ENCODE measurements at places on chromosomes 1 and 21. TPM values are rescaled to one million over a fixed set of nuclear protein-coding genes. Genes with fewer than 3 reads are reported as not detected.
A peak's percentile ranks its signal among the peaks of the same experiment; 100 is the strongest.

Gene RGS8
- not detected for total RNA-seq

Gene RAVER2
- 11.5 TPM for total RNA-seq

- DNase-seq: no peak
Observed at GRCh38 chr1:5876094-5876650, 116.1 kb downstream of the NPHP4 start.

DNA sequence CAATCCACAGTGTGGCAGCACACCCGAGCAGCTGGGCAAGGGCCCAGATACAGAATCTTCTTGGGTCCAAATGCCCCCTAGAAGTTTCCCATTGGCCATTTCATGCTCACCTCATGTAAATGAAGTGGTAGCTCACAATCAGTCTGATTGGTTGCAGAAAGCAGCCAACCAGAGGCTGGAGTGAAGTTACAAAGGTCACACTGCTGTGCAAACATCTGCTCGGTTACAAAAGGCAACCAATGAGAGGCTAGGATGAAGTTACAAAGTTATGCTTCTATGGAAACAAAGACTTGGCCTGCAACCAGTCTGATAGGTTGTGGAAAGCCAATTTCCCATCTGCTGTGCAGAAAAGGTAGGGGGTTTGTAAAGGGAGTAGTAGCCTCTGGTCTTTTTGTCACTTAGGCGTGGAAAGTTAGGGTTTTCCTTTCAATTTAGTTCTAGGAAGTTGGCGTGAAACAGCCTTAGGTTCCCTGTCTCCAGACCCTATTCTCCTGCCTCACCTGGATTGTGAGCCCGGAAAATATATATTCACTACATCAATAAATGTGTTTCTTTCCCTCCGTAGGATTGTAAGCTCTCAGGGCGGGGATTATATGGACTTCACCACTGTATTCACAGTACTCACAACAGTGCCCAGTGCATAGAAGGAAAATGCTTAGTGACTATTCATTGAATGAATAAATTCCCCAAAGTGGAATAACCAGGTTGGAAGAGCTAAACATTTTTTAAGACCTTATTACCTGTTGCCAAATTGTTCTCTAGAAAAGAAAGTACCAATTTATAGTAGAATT is 91.9 kb downstream of the URB2 start:
- no peak for DNase-seq

GRCh38 chr1:226656601-226657277 is 82.3 kb downstream of the ITPKB start:
- peak; percentile 90 for DNase-seq

Gene OR2AK2
- not detected for total RNA-seq

DNA sequence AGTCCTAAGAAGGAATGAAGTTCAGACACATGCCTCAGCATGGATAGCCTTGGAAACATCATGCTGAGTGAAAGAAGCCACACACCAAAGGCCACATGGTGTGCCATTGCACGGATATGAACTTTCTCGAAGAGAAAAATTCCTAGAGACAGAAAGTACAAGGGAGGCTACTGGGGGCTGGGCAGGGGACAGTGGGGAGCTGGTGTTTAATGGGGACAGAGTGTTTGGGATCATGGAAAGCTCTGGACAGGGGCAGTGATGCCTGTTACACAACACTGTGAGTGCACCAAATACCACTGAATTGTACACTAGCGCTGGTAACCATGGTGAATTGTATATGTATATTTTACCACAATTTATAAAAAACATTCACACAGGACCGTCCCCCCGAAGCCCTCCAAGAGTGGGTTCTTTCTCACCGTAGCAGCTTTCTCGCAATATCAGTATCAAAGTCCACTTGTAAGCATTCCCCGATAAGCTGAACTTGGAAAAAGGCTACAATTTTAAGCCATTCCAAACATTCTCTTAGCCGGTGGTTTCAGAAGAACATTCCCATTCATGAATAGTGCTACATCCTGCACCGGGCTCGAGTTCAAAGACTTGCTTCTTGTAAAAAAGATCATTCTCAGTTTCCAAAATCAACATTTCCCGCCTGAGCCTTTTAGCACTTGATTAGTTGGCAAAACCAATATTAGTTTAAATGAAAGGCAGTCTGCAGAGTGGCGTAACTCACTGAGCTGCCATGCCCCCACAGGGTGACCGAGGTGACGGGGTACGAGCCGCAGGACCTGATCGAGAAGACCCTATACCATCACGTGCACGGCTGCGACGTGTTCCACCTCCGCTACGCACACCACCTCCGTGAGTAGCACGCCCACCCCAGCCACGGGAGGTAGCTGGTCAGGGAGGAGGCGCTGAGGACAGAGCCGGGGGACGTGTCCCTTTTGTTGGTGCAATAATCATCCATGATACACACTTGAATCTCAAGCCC is 31.7 kb downstream of the SIM2 start:
- DNase-seq: peak; percentile 73

DNA sequence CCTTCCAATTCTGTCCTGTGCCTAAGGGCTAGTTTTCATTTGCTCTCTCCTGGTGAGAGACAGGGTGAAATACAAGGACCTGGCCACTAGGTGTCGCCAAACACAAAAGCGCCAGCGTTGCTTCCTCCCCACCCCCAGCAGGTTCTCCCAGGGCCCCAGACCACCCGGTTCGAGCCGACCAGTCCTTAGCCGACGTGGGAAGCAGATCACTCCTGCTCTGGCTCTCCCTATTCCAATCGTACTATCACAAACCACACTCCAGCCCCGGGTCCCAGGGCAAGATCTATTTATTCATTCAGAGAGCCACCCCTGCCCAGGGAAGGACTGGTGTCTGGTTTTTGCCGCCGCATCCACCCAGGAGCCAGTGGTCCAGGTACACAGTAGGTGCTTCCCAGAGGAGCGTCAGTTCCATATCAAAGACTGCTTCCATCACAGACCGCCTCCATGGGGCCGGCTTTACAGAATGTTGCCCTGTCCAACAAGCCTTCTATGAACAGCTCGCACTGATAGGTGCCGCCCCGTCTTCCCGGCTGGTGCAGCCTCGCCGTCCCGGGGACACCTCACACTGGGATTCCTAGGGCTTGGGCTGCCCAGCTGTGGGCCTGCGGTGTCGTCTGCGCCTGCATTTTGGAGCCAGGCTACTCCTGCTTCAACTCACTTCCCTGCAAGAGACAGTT is 35.0 kb downstream of the CTNNBIP1 start:
- DNase-seq: no peak

DNA sequence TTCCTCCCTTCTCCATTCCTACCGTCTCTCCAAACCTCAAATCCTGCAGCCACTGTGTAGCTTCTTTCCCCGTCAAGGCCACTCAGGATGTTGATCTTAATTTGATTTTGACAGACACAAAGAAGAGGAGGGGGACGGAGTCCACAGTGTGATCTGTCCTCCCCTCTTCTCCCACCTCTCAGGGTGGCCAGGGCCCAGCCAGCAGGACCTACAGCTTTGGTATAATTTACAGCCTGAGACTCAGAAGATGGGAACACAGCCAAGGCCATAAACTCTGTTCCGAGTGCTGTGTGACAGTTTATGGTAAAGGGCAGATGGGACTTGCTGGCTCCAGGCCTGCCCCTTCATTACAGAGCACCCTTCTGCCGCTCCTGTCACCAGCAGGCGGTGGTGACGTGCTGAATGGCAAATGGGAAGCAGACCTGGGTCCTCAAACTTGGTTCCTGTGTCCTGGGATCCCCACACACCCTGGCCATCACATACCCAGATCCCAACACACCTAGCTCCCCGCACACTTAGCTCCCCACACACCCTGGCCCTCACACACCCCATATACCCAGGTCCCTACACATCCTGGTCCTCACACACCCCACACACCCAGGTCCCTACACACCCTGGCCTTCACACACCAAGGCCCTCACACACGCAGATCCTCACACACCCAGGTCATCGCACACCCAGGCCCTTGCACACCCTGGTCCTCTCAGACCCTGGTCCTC is 71.6 kb downstream of the CD2 start:
- no peak for DNase-seq

DNA sequence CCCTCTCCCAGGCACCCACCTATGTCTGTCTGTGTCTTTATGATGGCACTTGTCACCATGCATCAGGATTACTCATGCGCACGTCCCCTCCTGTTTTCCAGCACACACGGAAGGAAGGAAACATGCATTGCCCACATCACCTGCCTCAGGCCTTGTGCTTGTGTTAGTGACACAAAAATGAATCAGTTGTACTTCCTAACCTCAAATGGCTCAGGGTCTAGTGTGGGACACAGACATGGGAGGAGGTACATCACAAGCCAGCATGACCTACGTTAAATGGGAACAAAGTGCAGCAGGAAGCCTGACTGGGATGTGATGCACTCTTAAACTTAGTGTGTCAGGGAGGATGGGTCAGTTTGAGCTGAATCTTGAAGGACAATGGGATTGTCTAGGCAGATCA is 126.7 kb downstream of the TRABD2B start:
- DNase-seq: no peak

- DNase-seq: no peak
Observed at GRCh38 chr21:32410916-32411315, 1.6 kb upstream of the EVA1C start.

DNA sequence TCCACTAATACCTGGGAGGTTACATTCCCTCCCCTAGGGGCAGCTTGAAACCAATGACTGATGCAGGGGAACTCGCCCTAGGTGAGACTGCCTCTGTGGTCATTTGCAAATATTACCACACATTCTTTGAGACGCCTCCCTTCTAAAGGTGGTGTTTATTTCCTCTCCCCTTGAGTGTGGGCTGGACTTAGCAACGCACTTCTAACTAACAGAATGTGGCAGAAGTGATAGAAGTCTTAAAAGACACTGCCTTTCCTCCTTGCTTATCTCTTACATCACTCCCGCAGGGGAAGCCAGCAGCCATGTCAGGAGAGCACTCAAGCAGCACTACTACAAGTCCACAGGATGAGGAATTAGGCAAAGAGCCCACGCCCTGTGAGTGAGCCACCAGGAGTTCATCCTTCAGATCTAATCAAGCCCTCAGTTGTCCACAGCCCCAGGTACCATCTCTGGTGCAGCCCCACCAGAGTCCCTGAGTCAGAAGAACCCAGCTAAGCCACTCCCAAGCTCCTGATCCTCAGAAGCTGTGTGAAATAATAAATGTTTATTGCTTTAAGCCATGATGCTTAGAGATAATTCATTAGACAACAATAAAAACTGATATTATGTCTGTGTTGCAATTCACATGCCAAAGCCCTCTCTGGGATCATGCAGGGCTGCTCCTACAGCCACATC is 14.8 kb upstream of the MATN1 start:
- no peak for DNase-seq

DNA sequence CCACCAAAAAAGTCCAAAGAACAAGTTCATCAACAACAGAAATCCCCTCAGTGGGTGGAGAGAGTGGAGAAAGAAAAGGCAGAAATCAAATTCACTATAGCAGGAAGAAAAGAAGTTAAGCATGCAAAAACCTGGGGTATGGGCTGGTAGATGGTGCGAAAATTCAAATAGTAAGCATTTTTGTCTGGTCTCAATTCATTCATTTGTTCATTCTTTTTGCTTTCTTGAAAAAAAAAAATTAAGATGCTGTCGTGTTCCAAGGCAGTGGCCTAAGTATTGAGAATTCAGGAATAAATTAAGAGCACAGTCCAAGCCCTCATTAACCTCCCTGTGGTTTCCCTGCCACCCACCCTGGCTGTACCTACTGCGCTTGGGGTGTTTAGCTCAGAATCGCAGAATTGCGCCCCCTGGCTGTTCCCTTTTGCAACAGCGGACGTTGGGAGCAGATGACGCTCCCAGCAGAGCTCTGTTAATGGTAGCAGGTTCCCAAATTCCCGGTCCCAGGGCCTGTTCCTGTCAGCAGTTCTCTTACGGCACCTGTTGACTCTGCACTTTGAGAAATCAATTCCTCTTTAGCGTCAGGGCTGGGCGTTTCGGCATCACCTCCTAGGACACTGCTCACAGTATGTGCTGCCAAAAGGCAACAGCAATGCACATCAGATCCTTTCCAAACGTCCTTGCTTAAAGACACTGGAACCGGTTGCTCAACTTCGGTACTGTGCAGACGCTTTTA is 34.0 kb upstream of the SSX2IP start:
- no peak for DNase-seq
